ENCODE measurements at places on chromosomes 3 and 15.

GRCh38 chr3:154657218-154657617 is 227.2 kb upstream of the GPR149 start:
- DNase-seq: no peak

GRCh38 chr3:30319713-30320112 is 286.7 kb upstream of the TGFBR2 start:
- DNase-seq: peak; percentile 49

DNA sequence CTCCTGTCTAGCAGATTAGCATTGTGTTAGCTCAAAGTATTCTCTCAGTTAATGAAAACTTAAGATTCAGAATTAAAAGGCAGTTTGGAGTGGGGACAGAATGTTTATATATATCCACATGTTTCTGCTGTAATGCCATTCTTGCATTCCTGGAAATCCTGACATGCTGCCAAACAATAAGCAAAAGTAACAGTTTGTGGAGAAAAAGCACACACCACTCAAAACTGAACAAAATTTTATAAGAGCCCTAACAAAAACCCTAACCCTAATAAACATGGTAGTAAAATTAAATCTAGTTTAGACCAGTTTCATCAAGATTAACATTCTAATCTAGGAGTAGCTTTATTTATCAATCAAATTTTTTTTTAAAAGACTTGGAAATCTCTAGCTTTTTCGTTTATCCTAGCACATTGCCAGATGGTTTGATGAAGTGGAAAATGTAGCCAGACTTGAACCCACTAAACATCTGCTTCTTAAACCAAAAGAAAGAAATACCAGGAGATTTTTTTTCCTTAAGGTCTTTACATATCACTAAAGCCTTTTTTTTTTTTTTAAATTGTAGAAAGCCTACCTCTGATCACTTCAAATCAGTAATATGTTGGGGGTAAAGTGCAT is 3.7 kb downstream of the TCAIM start:
- no peak for DNase-seq

DNA sequence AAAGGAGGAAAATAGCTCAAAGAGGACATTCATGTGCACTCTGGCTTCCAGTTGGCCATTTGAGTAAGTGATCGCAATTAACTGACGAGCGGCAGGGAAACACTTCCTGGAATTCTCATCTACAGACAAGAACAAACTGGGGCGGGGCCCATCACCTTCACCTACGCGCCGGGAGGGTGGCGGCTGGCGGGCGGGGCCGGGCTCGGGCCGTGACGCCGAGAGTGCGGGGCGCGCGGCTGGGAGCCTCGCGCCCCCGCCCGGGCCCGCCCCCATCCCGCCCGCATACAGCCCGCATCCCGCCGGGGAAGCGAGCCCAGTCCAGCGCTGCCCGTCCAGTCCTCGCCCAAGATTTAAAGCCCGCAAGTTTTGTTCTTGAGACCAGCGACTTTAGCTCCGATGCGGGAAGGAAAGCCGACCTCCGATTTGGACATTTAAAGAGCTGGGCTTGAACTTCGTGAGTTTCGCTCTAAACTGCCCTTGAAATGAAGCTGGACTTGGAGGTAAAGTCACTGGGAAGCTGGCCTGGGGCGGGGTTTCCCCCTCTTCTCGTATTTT is at the start of gene B3GNT5:
TSS of gene B3GNT5 (plus strand) at position 281 of the 555 bp plus-strand sequence. CDS start 16,546 bp downstream, outside the sequence.
- DNase-seq: peak; percentile 50

- no peak for DNase-seq
Measured at GRCh38 chr3:137764001-137764433, at the start of gene SOX14. Gene SOX14, plus strand, starts transcription at chr3:137764315. Its CDS starts 470 bp downstream, at chr3:137764785.

DNA sequence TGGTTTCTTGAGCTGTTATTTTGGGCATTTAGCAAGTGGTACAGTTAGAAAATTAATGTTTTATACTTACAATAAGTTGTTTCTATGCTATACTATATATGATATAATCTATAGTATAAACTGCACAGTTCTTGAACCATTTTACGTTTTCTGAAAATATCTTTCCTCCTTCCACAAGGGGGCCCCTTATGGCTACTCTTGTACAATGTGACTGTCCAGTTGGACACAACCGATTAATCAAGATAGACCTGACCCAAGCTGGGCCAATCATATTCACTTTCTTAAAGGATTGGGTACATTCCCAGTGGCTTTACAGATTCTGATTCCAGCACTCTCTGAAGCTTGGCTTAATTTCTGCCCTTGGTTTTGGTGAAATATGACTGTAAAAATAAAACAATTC is 953.4 kb downstream of the AGBL1 start:
- DNase-seq: no peak

- no peak for DNase-seq
Measured at GRCh38 chr15:27683121-27683520, 416.0 kb downstream of the OCA2 start.
